ENCODE measurements at places on chromosomes 3 and 15. TPM values are rescaled to one million over a fixed set of nuclear protein-coding genes. Genes with fewer than 3 reads are reported as not detected.

- H3K27ac ChIP-seq, result no peak overlapping the region
- no peak overlapping the region for H3K4me3 ChIP-seq
- no peaks in the 10 kb centered on the region for H3K36me3 ChIP-seq
- no peak for DNase-seq
Measured at GRCh38 chr3:124227150-124227630, 235.3 kb upstream of the ROPN1 start.

DNA sequence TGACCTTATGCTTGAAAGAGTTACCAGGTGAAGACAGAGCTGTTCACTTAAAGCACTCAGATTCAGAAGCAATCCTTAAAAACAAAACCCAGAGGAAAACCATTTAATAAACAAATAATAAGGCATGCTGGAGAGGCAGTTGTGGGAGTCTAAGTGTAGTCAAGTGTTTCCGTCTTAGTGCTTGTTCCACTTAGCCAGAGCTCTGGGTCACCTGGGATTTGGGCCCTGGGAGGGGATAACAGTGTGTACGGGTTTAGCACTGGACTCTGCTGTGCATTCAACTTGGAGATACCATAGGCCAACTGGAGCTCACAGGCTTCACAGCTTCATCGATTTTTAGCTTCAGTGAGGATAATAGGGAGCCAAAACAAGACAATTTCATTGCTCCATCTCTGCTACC, 444.6 kb downstream of the CNTN4 start:
- H3K4me1 ChIP-seq, result no peaks in the 10 kb centered on the region
- H3K27ac ChIP-seq, result no peak overlapping the region
- no peaks in the 10 kb centered on the region for H3K27me3 ChIP-seq
- no peak for DNase-seq
- H3K36me3 ChIP-seq, result no peaks in the 10 kb centered on the region
- no peak overlapping the region for H3K4me3 ChIP-seq

DNA sequence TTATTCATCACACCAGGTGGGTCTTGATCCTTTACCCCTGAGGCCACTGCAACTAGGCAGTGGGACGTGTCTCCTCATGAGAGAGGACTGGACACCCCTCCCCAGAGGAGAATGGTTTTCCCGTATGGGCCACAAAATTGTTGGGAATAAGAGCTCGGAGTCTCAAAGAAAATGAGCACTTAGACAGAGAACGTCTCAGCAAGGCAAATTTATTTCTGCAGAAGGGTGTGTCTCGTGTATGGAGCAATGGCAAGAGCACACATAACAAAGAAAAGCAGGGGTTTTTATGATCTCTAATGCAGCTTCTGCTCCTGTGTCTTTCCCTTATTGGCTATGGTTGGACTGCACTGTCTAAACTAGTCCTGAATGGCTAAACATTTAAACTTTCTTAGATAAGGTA, 803.5 kb downstream of the PLOD2 start:
- no peak for DNase-seq
- H3K4me3 ChIP-seq, result no peak overlapping the region
- H3K27ac ChIP-seq, result no peak overlapping the region
- H3K4me1 ChIP-seq, result no peaks in the 10 kb centered on the region

The SLC28A2 gene
- total RNA-seq, result not detected

The SLC28A1 gene
- not detected for total RNA-seq
